NAMALWA (cell line): ENCODE measurements at places on chromosomes 5 and 9.

DNA sequence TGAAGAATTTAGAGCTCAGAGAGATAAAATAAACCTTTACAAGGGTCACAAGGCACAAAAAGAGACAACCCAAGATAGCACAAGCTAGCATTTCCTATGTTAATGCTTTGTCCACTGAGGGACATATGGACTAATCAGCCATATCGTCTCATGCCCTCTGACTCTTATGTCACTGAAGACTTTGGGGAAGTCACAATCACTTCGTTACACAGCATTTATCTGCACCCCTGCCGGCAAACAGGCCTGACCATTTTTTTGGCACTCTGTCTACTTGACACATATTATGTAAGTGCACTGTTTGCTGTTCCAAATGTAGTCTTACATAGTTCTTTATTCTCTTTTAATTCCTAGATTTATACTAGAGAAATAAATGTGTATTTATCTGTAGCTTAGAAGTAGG is 13.9 kb upstream of the BNC2 start:
- no peak for DNase-seq

DNA sequence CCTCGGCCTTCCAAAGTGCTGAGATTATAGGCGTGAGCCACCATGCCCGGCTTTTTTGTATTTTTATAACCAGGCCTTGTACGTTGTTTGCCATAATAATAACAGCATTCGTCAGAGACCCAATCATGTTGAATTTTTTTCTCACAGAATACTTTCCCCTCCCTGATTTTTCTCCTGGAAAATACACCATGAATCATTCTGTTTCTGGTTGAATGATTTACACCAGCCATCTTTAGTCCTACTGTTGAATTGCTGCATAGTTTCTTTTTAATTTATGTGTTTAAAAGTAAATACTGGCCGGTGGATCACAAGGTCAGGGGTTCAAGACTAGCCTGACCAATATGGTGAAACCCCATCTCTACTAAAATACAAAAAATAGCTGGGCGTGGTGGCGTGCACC is 3.5 kb downstream of the CNOT8 start:
- no peak for DNase-seq

DNA sequence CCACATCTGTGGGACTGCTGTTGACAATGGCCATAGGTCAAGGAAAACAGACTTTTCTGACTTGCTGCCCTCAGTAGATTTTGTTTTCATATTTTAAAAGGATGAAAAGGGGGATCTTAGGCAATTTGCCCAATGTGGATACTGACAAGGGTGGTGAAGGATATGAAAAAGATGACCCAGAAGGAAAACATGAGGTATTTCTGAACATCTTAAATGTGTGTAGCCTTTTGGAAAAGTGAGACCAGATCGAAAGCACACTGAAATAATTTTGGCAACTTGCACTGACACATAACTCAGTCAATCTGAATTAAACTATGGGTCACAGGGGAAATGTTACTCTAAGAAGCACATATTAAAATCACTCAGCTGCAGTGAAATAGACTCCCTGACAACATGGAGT is 1793.0 kb upstream of the ACO1 start:
- DNase-seq: no peak

GRCh38 chr5:53298841-53299240 is 181.6 kb upstream of the FST start:
- no peak for DNase-seq

- no peak for DNase-seq
Measured at GRCh38 chr9:99303177-99303576, 81.1 kb downstream of the SEC61B start.

- DNase-seq: no peak
Measured at GRCh38 chr5:113163328-113163727, 186.7 kb downstream of the DCP2 start.

DNA sequence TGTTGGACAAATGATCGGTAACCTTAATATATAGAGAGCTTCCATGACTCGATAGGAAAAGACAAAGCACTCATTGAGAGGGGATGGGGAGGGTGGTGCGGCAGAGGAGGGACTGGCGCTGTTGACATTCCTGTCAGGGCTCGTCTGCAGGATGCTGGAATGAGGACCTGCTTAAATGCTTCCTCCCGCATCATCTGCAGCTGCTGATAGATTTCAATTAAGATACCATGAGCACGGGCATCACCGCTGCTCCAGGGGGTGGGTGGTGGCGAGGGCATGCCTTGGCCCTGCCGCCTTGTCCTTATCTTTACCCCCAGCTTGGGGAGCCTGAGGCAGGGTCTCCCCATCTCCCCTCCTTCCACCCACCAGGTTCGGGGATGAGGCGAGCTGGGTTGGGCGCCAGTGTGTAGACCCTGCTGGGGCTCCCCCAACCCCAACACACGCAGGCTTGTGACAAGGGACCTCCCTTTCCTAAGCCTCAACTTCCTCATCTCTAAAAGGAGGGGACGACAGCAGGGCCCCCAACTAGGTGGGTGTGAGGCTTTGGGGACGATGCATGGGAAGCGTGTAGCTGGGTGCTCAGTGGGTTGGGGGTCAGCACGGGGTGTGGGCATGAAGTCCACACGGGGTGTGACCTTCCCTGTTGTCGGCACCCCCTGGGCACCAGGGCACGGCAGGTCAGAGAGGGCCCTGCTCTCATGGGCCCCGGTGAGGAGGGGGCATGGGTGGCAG is 11.7 kb upstream of the QRFP start:
- DNase-seq: no peak

DNA sequence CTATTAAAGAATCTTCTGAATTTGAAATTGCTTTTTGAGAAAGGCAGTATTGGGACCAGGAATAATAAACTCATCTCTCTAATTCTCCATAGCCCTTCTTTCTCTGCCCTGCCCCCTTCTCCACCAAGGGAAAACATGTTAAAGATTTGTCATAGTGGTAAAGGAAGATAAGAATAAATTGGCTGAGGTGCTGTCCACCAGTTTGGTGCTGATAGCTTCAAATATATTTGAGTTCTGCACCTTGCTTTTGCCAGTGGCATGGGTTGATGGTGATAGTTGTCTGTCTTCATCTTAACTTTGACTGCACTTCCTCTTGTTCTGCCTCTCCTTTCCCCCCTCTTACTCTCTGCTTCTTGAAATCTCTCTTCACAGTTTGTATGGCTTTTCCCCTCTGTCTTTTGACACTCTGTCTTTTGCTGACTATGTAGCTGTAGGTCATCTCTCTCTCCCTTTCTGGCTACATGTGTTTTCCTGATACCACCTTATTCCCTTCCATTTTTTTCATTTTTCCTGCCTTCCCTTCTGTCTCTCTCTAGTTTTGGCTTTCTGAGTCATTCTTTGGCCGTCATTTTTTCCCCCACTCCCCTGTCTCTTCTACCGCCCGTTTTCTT is 56.6 kb downstream of the NDUFS4 start:
- DNase-seq: peak; percentile 12

DNA sequence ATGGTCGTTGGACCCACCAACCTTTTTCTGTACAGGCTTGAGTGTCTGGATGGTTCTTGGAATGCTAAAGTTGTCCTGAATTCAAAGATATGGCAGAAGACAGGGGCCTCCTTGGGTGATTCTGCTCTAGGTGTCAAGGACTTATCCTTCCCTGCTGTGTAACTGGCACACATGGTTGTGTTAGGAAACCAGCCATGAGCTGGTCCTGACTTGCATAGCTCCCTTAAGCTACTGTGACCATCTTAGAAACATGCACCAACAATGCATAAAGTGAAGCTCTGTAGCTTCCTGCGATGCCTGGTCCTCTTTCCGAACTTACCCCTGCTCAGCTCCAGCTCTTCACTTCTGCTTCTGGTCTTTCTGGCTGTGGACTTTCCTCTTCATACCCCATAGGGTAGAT is 224.6 kb downstream of the TLE4 start:
- no peak for DNase-seq

DNA sequence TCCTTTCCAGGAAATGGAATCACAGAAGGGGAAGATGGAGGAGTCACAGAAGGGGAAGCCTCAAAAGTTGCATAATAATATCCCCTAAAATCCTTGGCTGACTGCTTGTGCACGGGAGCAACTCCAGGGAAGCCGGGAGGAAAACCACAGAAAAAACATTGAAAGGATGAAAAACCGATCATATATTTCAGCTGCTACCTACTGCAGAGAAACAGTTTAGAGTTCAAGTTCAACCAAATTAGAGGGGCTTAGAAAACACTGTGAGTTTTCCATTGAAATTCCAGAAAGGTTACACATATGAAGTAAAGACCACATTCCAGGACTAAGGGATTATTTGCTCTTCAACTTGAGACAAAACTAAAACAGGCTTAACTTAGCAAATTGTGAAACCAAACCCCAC is 37.6 kb upstream of the MTAP start:
- DNase-seq: no peak

- DNase-seq: no peak
Measured at GRCh38 chr9:22005021-22005701, 3.9 kb downstream of the CDKN2B start.

DNA sequence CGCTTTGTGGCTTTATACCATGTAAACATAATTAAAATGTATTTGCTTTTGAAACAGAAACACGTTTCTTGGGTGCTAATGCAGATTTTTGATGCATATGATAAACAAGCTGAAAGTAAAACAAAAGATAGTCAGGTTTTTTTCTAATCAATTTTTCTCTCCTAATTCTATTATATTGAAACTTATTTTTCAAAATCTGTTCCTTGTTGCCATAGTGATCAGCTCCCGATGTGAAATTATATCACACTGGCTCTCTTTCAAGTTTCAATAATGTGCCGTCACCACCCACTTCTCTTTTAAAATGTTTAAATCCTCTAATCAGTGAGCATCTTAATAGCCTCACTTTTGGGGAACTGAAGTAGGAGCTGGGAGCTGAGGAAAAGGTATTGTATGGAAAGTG is 36.4 kb upstream of the DAPK1 start:
- DNase-seq: no peak

GRCh38 chr9:134943836-134944235 is 26.1 kb upstream of the FCN1 start:
- DNase-seq: no peak

- no peak for DNase-seq
Measured at GRCh38 chr5:105034401-105034763, 1471.8 kb upstream of the NUDT12 start.

- no peak for DNase-seq
Measured at GRCh38 chr5:154214371-154215106, 24.0 kb downstream of the GALNT10 start.

DNA sequence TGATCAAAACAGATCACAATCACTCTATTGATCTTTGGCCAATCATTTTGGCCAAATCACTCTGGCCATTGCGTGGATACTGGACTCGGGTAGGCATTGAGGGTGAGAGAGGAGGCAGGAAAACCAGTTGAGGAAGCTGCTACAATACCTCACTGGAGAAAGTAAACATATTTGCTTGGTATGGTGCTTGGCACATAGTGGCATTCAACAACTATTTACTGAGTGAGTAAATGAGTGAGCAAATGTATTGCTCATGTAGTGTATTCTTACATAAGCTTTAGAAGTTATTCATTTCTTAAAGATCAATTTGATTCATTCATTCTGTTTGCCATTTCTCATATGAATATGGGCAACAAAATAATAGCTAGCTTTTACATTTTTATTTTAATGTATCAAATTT is 4.0 kb upstream of the DEPDC1B start:
- no peak for DNase-seq

DNA sequence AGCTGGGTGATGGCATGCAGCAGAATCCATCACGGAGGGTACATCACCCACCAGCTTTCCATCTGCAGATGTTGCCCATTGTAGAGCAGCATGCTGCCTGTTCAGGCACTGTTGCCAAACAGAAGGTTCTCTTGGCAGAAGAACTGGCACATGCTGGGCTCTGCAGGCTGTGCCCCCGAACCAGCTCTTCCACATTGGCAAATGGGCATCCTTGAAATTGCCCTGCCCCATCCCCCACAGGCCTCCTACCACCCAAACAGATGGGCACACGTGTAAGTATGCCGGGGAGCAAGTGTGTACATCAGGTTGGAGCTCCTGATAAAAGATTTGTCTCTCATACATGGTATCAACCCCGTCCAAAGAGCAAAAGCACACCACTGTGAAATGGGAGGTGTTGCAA is 220.3 kb upstream of the TAS2R1 start:
- no peak for DNase-seq

DNA sequence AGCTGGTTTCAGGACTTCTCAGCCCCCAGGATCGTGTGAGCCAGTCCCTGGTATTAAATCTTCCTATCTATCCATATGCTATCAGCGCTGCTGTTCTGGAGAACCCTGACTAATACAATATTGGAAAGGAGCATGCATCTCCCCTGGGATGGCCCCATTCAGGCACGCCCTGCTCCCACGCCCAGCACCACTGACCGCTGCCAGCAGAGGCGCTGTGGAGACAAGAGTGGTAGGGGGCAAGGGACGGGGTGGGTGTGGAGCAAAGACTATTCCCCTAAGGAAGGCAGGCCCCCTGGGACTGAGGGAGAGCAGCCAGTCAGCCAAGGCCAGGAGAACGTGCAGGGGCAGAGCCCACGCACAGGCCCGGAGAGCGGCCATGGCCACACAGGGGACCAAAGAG is 116.0 kb downstream of the VAV2 start:
- peak; percentile 14 for DNase-seq

- peak; percentile 55 for DNase-seq
Measured at GRCh38 chr9:125240649-125240999, 519 bp downstream of the HSPA5 start.

DNA sequence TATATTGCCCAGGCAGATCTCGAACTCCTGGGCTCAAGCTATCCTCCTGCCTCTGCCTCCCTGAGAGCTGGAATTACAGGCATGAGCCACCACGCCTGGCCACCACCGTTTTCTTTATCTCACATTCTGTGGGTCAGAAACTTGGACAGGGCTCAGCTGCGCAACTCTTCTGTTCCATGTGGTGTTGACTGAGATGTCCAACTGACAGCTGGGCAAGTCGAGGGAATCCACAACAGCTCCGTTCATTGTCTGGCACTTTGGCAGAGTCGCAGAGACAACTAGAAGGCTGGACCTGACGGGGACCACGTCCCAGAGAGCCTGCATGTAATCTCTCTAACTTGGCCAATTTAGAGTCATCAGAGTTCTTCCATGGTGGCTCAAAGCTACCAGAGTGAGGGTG is 36.2 kb upstream of the AOPEP start:
- DNase-seq: no peak

- no peak for DNase-seq
Measured at GRCh38 chr5:1999794-2000193, 117.1 kb upstream of the IRX4 start.

GRCh38 chr9:109190151-109190550 is 23.1 kb upstream of the FRRS1L start:
- DNase-seq: no peak

GRCh38 chr9:136059851-136060670 is 35.0 kb downstream of the NACC2 start:
- no peak for DNase-seq

- DNase-seq: no peak
Measured at GRCh38 chr5:53073348-53073747, 36.2 kb downstream of the MOCS2 start.

GRCh38 chr9:127742435-127743088 is 7.5 kb upstream of the TOR2A start:
- DNase-seq: peak; percentile 42

- no peak for DNase-seq
Measured at GRCh38 chr5:105752801-105753200, 1917.9 kb downstream of the EFNA5 start.

GRCh38 chr9:116238225-116238624 is 84.6 kb downstream of the PAPPA start:
- DNase-seq: no peak

- peak; percentile 61 for DNase-seq
Measured at GRCh38 chr9:70639853-70640814, 225.7 kb upstream of the KLF9 start.

- DNase-seq: no peak
Measured at GRCh38 chr9:134897584-134898170, 17.1 kb downstream of the FCN2 start.
